ENCODE measurements at places on chromosomes 3 and 15.

DNA sequence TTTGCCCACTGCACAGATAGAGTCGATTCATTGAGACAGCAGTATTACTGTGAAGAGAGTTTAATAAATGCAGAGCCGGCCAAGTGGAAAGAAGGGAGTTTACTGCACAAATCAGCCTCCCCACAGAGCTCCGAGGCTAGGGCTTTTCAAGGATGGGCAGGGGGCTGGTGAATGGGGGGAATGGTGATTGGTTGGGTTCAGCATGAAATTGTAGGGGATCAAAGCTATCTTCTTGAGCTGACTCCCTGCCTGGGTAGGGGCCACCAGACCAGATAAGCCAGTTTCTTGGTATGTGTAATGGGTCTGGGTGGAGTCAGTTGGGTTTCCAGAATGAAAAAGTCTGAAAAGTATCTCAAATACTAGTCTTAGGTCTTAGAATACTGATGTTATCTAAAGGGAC is 66.6 kb downstream of the SYNPR start:
- DNase-seq: no peak

DNA sequence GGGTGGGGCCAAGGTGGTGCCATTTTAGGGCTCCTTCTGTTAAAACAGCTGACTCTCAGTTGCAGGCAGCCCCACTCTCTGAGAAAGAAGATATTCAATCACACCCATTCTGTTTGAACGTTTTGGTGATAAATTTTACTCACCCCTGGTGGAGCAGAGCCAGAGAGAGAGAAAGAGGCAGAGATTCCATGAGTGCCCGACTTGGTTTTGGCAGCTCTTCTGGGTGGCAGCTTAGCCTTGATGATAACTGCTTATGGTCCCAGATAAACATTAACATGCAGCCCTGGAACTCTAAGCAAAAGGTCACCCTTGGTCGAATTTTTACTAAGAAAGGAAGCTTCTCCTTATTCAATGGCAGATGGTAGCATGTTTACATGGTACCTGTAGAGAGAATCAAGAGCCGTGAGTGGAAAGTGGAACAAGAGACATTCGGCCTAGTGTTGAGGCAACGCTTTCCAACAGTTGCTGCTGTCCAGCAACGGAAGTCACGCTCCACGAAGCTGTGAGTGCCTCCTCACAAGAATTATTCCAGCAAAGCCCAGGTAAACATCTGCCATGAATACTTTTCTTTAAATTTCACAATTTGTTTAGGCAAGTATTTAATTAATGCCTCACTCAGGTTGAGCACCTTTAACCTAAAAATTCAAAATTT is 530.6 kb upstream of the ROBO2 start:
- no peak for DNase-seq

GRCh38 chr3:31241533-31241932 is 291.2 kb upstream of the STT3B start:
- DNase-seq: no peak

GRCh38 chr3:27349832-27350231 is 19.4 kb downstream of the NEK10 start:
- DNase-seq: no peak

Data from stimulated activated CD4-positive, alpha-beta T cell treated with anti-CD3 and anti-CD28 coated beads, Interleukin-4, amount 100 ng/mL, for 48 hours (primary cell).